ENCODE measurements at places on chromosomes 3 and 15.

DNA sequence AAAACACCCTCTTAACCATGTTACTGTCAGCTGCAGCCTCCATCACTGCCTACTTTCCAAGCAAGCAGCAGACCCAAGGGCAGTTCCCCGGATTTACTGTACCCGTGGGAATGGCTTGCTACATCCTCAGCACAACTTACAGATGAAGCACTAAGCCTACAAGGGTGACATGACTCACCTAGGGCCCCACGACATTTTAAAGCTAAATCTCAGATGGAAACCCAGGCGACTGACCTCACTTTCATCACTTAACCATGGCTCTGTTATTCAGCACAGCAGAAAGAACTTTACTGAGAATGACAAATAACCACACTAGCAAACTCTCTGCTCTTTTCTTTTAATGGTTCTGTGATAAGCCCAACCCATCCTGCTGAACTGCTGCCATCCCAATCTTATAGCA lies 65.6 kb downstream of the SUMF1 start:
- DNase-seq: no peak

DNA sequence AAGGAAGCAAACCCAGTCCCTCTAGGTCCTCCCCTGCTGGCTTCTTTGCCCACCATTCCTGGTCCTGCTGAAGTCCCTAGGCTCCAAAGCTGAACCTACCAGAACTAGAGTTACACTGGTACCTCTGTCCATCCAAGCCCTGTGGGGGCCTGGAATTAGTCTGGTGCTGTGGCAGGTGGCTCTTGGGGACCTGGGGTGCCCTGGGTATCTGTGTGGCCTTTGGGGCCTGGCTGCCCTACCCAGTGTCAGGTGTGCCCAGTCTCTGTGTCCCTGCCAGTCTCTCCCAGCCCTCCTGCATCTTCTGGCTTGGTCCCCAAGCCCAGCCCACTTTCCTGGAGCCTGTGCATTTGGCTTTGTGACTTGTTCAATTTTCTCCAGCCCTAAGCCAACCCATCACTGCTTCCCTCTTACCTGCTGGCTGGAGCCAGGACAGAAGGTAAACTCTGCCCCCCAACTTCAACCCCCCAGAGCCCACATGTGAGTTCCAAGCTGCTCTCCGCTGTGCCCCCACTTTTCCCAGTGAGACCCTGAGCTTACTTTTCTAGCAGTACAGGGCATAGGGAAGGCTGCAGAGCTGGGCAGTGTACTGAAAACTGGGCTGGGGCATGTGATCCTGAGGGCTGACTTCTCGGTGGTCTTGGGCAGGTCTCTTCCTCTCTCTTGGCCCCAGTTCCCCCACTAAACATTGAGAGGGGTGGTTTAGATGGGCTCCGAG lies 28.3 kb upstream of the HHATL start:
- no peak for DNase-seq

- no peak for DNase-seq
Measured at GRCh38 chr3:55370272-55370671, 116.8 kb downstream of the WNT5A start.

- DNase-seq: no peak
Measured at GRCh38 chr15:42858999-42859789, 61.4 kb downstream of the TTBK2 start.

Data from fibroblast of skin of abdomen (primary cell).